ENCODE measurements at places on chromosomes 6 and 20.

GRCh38 chr6:170053966-170054661 lies 236.8 kb downstream of the DLL1 start:
- DNase-seq: peak; percentile 76

DNA sequence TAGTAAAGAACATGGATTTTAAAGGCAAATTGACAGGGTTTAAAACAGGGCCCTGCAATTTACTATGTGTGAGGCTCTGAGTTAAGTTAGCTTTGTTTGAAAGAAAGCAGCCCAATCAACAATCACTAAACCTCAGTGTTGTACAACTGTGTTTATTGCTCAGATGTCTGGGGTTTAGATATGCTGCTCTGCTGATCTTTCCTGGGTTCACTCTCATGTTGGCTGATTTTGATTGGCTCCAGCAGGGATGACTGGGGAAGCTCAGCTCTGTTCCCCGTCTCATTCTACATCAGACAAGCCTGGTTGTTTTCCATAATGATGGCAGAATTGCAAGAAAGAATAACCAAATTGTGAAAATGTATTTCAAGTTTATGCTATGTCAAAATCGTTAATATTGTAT lies 10.9 kb downstream of the C6orf58 start:
- no peak for DNase-seq

DNA sequence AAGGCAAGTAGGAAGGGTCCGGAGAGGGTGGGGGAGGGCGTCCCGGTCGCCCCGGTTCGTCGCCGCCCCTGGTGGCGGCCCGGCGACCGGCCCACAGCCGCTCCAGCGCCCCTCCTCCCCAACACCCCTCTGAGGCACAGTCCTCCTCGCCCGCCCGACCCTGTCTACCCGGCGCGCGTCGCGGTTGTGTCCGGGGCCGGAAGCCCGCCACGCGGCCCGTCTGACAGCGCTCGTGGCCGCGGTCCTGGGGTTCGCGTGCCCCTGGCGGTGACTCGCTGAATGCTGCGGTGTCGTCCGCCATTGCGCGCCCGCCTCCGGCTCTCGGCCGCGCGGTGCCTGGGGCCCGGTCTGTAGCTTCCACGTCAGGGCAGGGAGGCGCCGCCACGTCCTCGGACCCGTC lies 335.3 kb upstream of the DEFB115 start:
- DNase-seq: no peak

DNA sequence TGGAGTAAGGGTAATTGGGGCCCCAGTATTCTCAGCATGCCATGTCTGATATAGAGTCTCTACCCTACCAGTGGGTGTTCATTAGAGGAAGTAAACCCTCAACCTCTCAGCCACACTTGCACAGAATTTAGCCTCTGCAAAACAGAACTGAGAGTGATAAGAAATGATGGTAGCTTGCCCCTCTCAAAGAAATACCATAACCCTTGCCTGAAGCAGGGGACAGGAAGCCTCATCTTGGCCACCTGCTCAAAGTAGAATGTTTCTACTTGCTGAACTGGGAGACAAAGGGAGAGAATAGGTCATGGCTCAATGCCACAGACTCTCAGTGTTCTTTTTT lies 33.7 kb downstream of the SPTLC3 start:
- no peak for DNase-seq

DNA sequence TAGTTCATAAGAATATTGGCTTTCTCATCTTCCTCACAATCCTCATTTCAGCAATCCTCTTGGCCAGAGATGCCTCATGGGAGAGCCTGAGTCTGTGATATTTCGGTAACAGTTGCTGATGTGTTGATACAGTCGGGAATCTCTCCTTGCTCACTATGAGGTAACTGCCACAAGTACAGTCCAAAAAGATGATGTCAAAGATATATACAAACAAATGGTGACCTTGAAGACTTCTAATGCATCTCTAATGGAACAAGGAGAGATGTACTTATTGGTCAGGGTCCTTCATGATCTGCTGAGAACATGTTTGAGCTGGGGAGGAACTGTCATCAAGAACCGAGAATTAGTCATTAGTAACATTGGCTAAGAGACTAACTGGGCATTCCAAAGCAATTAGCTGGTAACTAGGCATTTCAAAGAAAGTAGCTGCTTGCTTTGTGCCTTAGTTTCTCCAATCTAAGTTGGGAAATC lies 56.1 kb downstream of the FILIP1 start:
- no peak for DNase-seq

DNA sequence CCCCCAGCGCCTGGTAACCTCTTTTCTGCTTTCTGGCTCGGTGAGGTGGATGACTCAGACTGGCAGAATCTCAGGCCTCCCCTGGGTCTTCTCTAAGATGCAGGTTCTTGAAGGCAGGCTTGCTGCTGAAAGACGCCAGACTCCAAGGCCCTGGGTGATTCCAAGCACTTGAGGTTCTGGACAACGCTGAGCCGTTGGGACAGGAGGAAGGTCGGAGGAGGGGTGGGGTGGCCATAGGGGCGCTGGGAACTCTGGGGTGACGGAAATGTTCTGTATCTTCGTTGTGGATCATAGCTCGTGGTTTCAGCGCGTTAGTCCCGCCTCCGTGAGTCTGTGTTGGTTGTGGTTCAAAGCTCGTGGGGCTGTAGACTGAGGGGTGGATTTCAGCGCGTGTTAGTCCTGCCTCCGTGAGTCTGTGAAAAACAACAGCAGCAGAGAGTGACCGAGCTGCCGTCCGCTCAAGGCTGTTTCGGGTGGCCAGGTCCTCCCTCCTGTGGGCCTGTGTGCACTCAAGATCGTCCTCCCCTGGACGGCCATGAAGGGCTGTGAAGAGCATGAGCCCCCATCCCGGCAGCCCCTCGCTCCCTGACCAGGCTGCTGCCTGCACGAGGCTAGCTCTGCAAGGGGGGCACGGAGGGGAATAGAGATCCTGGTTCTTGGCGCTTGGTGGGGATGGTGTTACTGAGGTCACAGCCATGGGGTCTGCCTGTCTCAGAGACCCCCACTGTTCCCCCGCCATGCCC lies 7.7 kb downstream of the NTSR1 start:
- DNase-seq: no peak

- DNase-seq: no peak
Observed at GRCh38 chr6:25777856-25778649, 23.5 kb downstream of the SLC17A4 start.

DNA sequence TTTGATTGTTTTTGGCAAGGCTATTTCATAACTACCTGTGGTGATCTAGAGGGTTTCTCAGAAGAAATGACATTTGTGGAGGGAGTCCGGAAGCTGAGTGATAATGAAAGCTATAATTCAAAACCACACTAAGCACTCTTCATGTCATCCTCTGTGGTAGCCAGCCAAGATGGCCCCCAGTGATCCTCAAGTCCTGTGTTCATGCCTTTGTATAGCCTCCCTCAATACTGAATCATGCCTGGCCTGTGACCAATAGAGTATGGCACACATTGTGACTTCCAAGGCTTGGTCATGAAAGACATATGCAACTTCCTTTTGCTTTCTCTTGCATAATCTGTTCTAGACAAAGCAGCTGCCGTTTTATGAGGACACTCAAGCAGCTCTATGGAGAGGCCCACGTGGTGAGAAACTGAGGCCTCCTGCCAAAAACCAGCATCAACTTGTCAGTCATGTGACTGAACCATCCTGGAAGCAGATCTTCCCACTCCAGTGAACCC lies 12.8 kb upstream of the DNAAF9 start:
- DNase-seq: no peak

- no peak for DNase-seq
Observed at GRCh38 chr6:53986165-53986720, 125.0 kb upstream of the MLIP start.

DNA sequence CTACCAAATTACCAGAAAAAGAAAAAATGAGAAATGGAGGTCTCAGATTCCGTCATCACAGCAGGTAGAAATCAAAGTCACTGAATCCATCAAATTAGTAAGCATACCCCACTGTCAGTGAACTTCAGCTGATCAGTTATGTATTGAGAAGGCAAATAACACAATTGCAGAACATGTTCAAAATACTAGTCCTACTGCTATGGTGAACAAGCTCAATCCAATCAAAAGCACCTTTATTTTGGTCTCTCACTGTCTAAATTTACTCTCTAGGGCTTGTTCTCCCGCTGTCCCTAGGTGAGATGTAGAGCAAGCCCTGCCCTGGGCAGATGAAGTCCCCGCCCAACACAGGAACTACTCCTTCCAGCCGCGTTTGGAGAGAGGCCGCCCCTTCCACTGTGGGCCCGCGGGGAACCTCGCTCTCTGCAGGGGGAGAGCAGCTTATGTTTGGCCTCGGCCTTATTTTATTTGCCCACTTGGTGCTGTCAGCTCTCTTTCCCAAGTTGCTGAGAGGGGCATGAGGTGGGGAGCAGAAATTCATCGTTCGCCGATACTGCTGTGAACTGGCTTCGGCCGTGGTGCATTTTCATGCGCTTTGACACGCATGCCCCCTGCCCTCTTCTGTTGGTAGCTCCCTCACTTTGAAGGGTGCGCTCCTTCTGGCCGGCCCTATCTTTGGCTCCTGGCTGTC lies 14.3 kb upstream of the MAP1LC3A start:
- no peak for DNase-seq

DNA sequence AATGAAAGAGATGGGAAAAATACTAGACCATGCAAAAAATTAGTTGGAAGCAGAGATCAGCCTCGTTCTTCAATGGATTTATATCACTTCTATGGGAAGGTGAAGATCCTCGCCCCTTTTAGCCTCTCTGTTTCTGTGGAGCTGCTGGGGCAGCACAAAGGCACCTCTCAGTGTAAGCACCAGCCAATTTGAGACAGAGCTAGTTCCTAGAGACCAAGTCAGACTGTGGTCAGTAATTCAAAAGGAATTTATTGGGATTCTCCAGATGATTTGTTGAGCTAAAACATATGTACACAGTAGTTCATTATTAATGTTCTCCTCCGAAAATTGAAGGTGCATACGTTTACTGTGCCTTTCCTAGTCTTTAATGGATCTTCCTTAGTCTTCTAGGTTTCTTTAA lies 42.4 kb downstream of the SCGN start:
- no peak for DNase-seq

- DNase-seq: no peak
Observed at GRCh38 chr6:81820980-81821379, 68.5 kb upstream of the TENT5A start.

DNA sequence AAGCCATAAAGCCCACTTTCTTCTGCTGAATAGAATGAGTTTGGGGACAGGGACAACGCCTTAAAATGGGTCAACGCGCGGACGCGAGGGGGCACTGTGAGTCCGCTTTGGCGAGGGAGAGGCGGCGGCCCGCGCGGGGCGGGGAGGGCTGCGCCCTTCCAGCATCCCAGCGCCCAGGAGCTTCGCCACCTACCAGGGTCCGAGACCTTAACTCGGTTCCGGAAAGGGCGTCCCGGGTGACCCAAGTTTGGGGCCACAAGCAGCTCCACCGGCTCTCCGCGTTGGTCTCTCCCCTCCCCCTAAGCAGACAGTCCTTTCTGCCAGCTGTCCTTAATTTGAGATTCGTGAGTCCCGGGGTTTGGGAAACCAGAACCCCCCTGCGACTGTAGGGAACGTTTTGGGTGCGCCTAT lies 1.8 kb upstream of the SAMD5 start:
- DNase-seq: peak; percentile 94

DNA sequence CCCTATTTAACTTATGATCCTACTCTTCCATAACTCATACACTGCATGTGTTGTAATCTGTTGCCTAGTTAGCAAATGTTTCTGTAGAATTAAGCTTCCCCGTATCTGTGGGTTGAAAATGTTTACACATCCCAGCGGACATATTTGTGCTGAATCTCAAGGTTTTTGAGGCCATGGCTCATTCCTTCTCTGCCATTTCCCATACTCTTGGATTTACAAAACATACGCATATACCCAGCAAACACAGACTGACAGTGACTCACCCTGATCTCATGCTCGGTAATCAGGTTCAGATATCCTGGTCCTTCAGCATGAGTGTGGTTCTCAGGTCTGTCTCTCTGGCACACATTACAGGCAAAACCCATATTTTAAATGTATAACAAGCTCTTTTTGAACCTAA lies 58.7 kb downstream of the AGPAT4 start:
- no peak for DNase-seq

DNA sequence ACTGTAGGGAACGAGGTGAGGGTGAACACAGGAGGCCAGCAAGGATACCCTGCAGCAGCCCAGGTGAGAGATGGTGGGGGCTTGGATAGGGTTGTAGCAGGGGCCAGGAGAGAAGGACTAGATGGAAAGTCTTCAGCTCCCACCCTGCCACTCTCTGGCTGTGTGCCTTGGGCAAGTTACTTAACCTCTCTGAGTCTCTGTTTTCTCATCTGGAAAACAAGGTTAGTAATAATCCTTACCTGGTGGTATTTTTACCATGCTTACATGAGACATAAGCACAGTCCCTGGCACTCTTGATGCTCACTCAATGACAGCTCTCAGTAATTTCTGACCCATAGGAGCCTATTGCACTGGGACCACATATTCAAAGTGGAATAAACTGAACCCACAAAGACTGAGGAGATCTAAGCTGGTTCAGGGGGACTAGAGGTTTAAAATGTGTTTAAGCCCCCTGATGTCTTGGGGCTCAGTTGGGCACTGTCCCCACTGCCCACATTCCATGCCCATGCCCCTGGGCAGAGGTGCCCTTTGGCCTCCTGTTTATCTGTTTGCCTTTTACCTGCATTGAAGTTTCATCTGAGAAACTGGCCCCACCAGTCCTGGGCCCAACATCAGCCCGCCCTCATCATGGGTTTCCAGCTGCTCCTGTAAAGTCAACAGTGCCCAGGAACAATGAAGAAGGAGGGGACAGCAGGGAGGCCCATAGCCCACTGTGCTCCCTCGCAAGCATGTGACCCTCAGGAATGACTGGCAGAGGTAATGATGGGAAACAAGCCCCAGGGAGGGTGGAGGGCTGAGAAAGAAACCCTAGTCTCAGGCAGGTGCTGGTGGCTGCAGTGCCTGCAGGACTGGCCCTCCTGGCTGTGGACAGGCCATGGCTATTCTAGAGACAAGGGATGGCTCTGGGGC lies 104.0 kb downstream of the VEGFA start:
- no peak for DNase-seq

DNA sequence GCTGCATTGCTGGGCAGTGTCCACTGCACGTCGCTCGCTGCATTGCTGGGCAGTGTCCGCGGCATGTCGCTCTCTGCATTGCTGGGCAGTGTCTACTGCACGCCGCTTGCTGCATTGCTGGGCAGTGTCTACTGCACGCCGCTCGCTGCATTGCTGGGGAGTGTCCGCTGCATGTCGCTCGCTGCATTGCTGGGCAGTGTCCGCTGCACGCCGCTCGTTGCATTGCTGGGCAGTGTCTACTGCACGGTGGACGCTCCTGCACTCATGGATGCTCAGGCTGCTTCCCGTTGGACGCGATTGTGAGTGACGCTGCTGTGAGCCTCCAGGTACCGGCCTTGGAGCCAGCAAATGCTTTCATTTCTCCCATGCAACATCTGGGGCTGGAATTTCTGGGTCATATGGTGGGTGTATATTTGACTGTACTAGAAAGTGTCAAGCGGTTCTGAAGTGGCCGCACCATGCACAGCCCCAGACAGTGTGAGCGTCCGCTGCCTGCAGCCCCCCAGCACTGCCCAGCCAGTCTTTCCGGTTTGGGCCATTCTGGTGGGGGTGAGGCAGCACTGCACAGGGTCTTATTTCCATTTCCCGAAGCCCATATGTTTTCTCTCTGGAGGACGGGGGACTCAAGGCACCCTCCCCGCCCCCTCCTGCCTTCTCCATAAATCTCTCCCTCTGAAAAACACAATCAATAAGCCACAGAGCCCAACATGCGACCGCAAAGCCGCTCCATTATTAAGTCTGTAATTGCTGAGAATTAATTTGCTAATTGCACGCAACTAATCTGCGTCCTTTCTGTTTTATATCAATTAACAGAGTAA lies 97.4 kb downstream of the YTHDF1 start:
- DNase-seq: no peak

GRCh38 chr20:8602389-8603116 lies 466.3 kb upstream of the PLCB4 start:
- no peak for DNase-seq
